ENCODE measurements at places on chromosomes 11 and 22.
A peak's percentile ranks its signal among the peaks of the same experiment; 100 is the strongest.

- no peak for DNase-seq
Measured at GRCh38 chr11:109037856-109038780, 373.2 kb downstream of the DDX10 start.

DNA sequence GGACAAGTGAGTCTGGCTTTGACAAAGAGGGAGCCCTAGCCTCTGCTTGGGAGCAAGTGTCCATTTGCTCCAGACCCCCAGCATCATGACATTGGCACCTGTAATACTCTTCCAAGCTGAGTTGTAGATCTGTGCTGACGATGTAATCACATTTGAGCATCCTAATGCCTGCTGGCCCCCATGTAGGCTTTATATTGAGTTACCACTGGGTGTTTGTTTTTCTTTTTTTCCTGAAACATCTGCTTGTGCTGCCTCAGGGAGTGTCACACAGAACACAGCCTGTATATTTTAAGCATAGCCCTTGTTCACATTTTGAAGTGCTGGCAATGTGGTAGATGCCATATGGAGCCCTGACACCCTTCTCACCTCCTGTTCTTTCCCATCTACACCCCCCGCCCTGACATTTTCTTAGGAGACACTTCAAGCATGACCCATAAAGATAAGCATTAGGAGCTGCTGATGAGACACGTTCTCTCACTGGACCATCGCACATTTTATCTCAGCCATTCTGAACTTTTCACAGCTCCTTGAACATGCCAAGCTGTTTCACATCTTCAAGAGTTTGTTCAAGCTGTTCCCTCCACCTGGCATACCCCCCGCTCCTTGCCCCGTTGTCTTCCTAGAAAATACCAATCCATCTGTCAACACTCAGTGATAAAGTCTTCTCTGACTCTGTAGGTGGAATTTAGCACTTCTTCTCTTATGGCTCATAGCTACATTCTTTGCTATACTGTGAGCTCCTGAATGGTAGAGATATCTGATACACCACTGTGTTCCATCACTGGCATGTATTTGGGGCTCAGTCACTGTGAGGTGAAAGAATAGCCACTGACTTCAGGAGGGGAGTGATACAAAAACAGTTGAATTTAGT, 128.7 kb downstream of the TRIM44 start:
- no peak for DNase-seq

GRCh38 chr11:111918390-111919256, at the start of gene C11orf52:
TSS of gene C11orf52 (plus strand) at chr11:111918913. CDS start at chr11:111918973, 60 bp downstream.
- DNase-seq: no peak

DNA sequence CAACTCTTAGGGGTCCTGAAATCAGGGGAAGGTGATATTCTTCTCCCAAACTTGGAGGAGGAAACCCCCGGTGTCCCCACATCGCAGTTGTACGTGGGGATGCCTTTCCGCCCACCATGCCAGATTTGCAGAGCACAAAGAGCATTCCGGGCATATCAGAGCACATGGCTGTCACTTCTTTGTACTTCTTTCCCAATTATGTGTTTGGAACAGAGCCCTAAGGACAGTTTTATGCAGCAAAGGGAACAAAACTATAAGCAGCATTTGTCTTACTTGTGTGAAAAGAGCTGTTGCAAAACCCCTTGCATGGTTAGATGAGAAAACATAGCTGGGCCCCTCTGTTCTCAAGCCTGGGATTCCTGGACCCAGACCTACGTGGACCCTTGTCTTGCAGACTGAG, 41.2 kb downstream of the NTM start:
- no peak for DNase-seq

- no peak for DNase-seq
Measured at GRCh38 chr11:11456866-11457265, 103.8 kb upstream of the CSNK2A3 start.

DNA sequence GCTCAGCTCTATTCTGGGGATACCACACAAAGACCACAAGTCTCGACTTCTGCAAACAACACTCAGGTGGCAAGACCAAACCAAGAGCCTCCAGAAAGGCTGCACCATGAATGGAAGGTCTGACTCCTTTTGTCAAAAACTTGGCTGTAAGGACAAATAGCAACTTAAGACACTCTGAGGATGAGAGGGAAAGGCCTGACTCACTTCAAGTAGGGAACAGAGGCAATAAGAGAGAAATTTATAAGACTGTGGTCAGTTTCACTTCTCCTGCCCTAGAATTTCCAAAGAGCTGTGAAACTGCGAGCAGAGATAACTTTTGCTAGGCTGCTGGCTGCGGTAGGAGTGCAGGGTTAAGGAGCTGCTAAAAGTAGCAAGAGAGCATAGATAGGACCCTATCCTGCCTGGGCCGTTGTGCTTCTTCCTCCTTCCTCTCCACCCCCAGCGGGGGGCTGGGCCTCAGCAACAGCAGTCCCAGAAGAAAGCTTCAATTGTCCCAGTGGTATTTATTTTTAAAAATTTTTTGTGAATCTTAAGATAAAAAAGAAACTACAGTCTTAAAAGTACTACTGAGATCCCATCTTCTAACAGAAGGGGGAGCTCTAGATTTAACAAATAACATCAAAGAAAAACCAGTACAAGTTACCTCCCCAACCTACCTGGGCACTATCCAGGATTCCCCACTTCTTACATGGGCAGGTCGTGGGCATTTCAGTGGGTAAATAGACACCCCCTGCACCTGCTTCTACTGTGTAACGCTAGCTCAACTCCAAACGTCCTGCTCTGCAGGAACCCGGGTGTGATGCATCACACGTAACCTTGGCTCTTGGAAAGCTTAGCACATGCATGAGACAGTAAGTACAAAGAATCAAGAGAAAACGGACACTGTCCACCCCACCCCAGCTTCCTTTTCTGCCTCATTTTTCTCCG, 66.4 kb downstream of the SGSM3 start:
- DNase-seq: no peak

DNA sequence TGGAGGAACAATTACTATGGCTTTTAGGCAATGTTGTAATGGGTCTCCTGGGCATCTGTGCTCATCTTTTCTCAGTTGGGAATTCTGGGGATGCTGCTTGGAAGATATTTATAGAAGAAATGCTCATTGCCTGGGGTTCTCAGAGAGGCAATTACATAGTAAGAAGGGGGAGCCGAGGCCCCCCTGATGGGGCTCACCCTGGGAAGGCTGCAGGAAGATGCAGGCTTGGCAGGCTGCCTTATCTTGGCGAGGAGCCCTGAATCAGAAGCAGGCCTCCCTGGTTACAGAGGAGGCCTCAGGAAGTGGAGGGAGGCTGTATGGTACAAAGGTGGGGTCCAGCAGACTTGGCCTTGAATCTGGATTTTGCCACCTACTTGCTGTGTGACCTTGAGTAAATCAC, 60.6 kb upstream of the CRYBB3 start:
- DNase-seq: no peak

DNA sequence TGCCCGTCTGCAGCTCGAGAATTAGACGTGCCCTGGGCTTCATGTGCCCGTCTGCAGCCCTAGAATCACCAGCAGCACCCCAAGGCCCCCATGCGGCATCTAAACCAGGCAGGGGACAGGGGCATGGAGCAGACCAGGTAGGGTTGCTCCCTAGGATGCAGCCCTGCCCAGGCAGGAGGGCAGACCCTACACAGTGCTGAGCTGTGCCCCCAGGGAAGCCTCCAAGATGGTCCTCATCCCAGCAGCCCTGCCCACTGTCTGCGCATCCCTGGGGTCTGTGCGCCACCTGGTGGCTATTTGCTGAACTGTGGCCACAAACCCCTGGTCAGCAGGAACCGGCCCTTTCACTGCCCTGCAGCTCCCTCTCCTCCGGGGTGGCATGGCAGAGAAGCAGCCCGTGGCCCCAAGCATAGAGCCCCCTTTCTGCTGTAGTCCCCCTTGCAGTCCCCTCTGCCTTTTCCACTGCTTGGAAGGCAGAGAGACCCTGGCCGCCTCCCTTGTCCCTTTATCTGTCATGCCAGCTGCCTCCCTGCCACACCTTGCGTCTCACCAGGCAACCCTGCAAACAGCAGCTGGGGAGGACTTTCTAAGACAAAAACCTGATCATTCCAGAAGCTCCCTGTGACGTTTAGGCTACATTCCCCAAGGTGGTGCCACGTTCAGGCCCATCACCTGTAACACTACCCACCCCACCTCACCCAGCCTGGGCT, 86.6 kb downstream of the KCNQ1 start:
- DNase-seq: peak; percentile 46

DNA sequence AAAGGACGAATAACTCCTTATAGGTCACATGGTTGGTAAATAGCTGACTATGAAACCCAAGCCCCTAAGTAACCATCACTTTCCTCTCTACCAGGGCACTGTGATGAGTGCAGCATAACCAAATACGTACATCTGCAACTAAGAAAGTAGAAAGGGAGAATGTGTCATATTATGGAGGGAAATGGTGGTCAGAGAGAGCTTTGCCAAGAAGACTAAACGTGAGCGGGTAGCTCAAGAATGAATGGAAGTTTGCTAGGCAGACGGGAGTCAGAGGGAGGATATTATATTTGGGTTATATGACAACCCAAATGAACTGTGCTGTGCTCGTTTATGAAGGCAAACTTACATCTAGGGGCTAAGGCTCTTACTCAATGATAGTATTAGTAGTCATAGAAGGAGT, 537.3 kb downstream of the OPCML start:
- no peak for DNase-seq

- no peak for DNase-seq
Measured at GRCh38 chr11:103798446-103798845, 238.0 kb upstream of the DDI1 start.
